Left renal pelvis (tissue), 4 donors: ENCODE measurements at places on chromosomes 6 and 20. TPM values are rescaled to one million over a fixed set of nuclear protein-coding genes. Genes with fewer than 3 reads are reported as not detected.

GRCh38 chr20:1961374-1961773, 32.5 kb downstream of the PDYN start:
- DNase-seq: no peak

DNA sequence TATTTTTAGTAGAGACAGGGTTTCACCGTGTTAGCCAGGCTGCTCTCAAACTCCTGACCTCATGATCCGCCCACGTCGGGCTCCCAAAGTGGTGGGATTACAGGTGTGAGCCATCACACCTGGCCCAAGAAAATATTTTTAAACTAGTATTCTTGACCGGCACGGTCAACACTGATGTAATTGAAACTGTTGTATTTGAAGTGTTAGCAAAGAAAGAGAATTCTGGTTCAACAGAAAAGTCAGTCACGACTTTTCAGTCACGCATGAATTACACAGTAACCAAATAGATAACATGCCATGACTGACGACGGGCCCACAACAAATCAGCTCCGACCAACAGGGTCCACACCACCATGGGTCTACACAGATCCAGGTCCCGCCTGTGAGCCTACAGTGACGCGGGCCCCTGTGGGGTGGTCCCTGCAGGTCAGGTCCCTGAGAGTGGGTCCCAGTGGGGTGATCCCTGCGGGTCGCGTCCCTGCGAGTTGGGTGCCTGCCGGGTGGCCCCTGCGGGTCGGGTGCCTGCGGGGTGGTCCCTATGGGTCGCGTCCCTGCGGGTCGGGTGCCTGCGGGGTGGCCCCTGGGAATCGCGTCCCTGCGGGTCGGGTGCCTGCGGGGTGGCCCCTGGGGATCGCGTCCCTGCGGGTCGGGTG, 1.0 kb downstream of the GMEB2 start:
- DNase-seq: no peak

OR2J1 gene
- not detected for polyA plus RNA-seq

DNA sequence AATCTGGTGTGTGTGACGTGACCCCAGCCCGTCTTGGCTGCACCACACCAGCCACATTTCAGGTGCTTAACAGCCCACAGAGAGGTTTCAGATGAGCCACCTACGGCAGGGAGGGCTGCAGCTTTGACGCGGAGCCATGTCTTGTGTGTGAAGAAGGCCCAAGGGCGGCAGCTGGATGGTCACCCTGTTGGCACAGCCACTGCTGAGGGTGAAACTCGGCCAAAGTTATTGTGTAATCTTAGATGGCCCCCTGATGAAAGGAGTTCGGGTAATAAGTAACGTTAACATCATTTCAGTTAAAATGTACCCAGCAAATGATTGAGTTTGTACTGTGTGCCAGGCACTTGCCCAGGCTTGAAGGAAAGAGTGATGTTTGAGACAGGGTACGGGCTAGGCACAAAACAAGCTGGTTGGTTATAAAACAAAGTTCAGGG, 97.2 kb downstream of the SSR1 start:
- DNase-seq: no peak

- no peak for DNase-seq
These were observed 193.5 kb downstream of the ARID1B start for GRCh38 chr6:156970595-156971112.

PTCHD4 gene
- 2.1 TPM for polyA plus RNA-seq

DNA sequence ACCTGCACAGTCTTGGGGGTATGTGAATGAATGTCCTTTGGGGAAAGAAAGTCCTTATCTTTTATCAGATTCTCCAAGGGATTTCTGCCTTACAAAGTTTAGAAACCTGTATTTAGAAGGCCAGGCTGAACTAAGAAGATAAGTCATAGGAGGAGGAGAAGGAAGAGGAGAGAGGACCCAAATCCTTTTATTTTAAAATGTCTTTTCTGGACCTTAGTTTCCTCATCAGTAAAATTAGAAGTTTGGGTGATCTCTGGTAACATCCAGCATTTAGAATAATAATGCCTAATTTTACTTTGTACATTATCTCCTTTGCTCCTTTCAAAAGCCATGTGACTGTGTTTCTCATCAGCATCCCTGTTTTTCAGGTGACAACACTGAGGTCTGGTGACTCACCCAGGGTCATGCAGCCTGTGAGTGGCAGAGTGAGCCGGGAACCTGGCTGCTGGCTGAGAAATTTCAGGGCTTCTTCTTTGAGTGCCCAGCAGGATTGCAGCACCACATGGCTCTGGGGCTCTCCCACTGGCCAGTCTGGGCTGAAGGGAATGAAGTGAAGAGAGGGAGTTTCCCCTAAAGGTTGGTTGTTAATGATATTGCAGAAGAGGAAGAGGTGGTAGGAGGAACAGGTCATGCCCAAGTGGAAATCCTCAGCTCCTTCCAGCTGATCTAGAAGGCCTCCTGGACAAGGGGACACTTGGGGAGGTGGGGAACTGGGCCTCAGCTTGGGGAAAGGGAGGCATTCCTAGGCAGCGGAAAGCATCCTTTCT, 34.0 kb downstream of the VEGFA start:
- DNase-seq: no peak

ERVFRD-1 gene
- polyA plus RNA-seq: not detected

DNA sequence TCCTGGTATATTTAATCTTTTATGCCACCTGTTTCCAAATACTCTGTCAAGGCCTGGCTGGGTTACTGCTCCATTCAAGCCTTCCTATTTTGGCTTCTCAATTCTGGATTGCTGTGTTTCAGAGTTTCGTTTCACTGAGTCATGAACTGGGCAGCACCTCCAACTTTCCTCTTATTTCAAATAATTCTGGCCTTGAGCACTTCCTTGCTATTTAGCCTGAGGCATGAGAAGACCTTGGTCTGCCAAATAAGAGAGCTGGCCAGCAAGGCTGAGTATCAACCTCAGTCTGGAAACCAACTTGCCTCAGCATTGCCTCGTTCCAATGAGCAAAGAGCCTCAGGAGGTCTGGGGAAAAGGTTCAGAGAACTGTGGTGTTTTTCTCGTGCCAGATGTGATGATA, 66.6 kb downstream of the TNFAIP3 start:
- DNase-seq: no peak
